ENCODE measurements at places on chromosomes 11 and 22. TPM values are rescaled to one million over a fixed set of nuclear protein-coding genes. Genes with fewer than 3 reads are reported as not detected.

DNA sequence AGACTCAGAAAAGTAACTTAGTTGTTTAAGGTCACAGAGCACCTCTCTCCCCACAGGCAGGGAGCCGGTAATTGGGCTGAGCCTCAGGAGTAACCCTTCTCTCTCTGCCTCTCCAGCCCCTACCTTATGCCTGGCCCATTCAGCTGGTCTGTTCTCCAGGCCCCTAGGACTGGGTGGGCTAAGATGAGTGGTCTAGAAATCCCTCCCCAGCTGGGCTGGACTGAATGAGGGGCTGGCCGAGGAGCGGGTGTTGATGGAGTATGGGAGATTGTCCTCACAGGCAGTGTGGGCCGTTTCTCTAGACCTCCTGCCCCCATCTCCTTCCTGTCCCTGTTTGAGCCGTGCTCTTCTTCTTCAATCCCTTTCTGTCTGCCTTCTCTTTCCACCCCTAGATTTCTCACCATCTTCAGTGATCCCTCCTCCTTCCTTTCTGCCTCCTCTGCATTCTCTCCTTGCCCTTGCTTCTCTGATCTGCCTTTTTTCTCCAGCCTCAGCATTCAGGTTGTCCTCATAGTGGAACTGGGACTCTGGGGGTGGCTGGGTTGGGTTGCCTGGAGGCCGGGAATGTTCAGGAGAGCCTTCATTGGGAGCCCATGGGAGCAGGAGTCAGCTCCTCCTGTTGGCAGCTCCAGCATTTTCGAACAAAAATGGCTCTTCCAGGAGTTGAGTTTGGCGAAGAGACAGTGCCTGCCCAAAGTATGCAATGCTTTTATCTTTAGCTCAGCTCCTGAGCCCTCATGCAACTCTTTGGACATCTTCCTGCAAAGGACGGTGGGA is 7.6 kb downstream of the ST3GAL4 start:
- H3K27me3 ChIP-seq: no peaks in the 10 kb centered on the region
- H3K4me3 ChIP-seq: no peak overlapping the region
- no peaks in the 10 kb centered on the region for H3K36me3 ChIP-seq
- peaks cover 27% of the 10 kb centered on the region for H3K4me1 ChIP-seq
- H3K27ac ChIP-seq: no peak overlapping the region

GRCh38 chr22:31526270-31526669 is 29.9 kb downstream of the SFI1 start:
- H3K36me3 ChIP-seq: no peaks in the 10 kb centered on the region
- no peak overlapping the region for H3K4me3 ChIP-seq
- no peaks in the 10 kb centered on the region for H3K27me3 ChIP-seq
- no peak for DNase-seq
- no peak overlapping the region for H3K27ac ChIP-seq

DNA sequence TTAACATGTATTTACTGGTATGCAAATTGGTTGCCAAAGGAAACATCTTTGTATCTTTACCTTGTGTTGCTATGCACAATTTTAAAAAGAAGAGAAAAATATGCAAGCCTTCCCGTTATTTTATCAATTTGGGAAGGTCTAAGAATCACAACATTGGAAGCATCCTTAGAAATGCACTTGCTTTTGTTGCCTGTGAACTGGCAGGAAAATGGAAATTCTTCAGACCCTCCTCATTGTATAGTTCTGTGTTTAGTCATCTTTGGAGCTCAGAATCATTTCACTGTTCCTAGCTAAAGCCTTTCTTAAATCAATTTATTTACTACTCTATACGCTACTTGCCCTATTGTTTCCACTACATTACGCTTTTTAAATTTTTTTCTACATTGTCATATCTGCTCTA is 574.5 kb downstream of the DLG2 start:
- no peaks in the 10 kb centered on the region for H3K36me3 ChIP-seq
- no peak overlapping the region for H3K27ac ChIP-seq
- no peaks in the 10 kb centered on the region for H3K4me1 ChIP-seq
- H3K4me3 ChIP-seq: no peak overlapping the region
- no peaks in the 10 kb centered on the region for H3K27me3 ChIP-seq

DNA sequence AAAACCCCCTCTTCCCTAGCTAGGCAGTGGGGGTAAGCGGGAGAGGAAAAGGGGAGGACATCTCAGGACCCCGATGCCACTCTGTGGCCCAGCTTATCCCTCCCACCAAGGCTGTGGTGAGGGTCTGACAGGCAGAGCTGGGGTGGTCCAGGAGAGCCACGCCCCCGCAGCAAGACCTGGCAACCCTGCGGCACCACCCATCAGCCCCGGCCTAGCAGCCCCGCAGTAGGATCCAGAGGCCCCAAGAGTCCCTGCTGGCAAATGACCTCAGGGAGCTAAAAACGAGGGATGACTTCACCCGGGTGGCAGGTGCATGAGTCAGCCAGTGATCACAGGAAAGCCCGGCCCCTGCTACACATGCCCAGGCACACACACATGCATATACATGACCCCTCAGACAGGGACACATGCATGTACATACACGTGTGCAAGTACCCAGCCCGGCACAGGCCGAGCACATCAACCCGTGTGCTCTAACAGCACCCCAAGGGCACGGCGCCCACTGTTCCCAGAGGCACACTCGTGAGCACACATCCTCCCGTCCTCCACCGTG is 32.3 kb downstream of the ARVCF start:
- H3K27me3 ChIP-seq: no peaks in the 10 kb centered on the region
- no peak overlapping the region for H3K27ac ChIP-seq
- peaks cover 7% of the 10 kb centered on the region for H3K4me1 ChIP-seq
- no peaks in the 10 kb centered on the region for H3K36me3 ChIP-seq
- peak; percentile 90 for DNase-seq

DNA sequence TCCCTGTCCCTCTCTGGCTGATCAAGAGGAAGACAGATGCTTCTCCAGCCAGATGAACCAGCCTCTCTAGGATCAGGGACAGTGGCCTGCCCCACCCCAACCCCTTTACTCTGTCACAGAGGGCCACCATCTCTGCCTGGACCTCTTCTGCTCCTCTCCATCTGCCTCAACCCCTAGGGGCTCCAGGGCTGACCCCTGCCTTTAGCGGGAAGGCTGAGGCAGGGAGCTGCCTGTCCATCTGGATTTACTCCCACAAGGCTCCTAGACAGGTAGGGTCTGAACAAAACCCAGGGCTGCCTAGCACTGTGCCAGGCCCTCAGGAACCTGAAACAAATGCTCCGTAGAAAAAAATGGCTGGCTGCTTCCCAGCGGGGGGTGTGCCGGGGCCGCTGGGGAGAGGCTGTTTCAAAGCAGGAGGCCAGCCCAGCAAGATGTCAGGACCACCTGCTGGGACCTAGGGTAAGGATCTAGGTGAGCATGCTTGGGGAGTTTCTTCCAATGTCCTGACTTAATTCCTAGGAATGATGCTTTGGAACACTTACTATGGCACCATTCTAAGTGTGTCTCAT is 3.2 kb downstream of the CHST1 start:
- DNase-seq: no peak
- peaks cover 30% of the 10 kb centered on the region for H3K27me3 ChIP-seq
- H3K36me3 ChIP-seq: no peaks in the 10 kb centered on the region
- no peak overlapping the region for H3K4me3 ChIP-seq
- H3K4me1 ChIP-seq: peaks cover 13% of the 10 kb centered on the region

DNA sequence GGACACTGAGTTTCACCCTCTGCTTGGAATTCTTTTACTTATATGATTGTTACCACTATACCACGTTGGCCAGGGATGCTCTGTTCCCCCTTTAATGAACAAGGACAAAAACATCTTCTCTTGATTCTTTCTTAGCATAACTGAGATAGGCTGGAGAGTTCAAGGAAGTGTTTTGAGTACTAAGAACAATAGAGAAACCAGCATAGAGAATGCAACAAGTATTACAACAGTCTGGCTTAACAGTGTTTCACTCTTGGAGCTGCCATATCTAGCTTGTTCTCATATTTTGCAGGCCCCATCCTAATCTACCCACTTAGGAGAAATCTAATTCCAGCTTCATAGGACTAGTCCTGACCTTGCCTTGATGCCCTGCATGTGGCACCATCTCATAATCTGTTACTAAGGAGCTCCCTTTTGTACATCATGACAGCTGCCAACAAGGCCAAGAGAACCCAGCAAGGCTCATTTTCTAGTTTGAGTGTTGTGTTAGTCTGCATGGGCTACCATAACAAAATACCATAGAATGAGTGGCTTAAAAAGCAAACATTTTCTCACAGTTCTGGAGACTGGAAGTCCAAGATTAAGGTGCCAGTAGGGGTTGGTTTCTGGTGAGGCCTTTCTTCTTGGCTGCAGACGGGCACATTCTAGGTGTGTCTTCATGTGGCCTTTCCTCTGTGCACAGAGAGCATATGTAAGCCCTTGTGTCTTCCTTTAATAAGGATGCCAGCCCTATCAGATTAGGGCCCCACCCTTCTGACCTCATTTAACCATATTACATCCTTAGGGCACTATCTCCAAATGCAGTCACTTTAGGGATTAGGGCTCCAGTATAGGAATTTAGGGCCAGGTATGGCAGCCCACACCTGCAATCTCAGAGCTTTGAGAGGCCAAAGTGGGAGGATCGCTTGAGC is 37.8 kb downstream of the PACS1 start:
- no peaks in the 10 kb centered on the region for H3K27me3 ChIP-seq
- H3K4me1 ChIP-seq: peaks cover 70% of the 10 kb centered on the region
- DNase-seq: no peak
- H3K27ac ChIP-seq: peak overlapping the region; percentile 62

GRCh38 chr11:128482512-128483191 is 104.7 kb downstream of the ETS1 start:
- peak; percentile 76 for DNase-seq
- H3K36me3 ChIP-seq: peaks cover 67% of the 10 kb centered on the region
- peak overlapping the region; percentile 1 for H3K4me3 ChIP-seq
- H3K27ac ChIP-seq: peak overlapping the region; percentile 66
- H3K27me3 ChIP-seq: no peaks in the 10 kb centered on the region

- H3K4me1 ChIP-seq: peaks cover 38% of the 10 kb centered on the region
- H3K27ac ChIP-seq: peak overlapping the region; percentile 25
- H3K27me3 ChIP-seq: no peaks in the 10 kb centered on the region
- H3K4me3 ChIP-seq: no peak overlapping the region
Observed at GRCh38 chr11:19683141-19683805, 29.4 kb upstream of the NAV2 start.

DNA sequence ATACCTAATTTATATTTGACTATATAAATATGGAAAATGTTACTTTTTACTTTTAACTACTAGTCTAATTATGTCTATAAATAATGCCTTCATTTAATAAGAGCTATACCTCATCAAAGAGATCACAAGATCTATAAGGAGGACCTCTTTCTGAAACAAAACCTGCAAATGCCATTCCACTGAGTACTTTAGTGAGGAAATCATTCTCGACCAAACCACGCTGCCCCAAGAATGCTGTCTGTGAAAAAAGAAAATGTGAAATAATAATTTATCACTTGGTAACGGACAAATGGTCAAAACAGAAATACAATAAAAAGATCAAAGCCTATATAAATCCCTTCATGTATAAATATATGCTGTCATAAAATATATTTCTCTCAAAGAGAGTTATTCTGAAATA is 301.7 kb downstream of the SBF2 start:
- no peaks in the 10 kb centered on the region for H3K27me3 ChIP-seq
- no peak overlapping the region for H3K4me3 ChIP-seq
- DNase-seq: peak; percentile 30
- H3K4me1 ChIP-seq: peaks cover 21% of the 10 kb centered on the region
- H3K36me3 ChIP-seq: peaks cover 7% of the 10 kb centered on the region

GRCh38 chr11:1573077-1573902 is 1.2 kb upstream of the DUSP8 start:
- no peak overlapping the region for H3K27ac ChIP-seq
- H3K4me3 ChIP-seq: no peak overlapping the region
- peaks cover 21% of the 10 kb centered on the region for H3K27me3 ChIP-seq
- H3K36me3 ChIP-seq: no peaks in the 10 kb centered on the region

GRCh38 chr11:2177076-2177475 is 5.5 kb upstream of the TH start:
- H3K27me3 ChIP-seq: peaks cover 7% of the 10 kb centered on the region
- peaks cover 11% of the 10 kb centered on the region for H3K4me1 ChIP-seq
- DNase-seq: peak; percentile 18
- no peak overlapping the region for H3K27ac ChIP-seq
- H3K36me3 ChIP-seq: no peaks in the 10 kb centered on the region

- no peak overlapping the region for H3K4me3 ChIP-seq
- no peak overlapping the region for H3K27ac ChIP-seq
- H3K36me3 ChIP-seq: no peaks in the 10 kb centered on the region
- no peaks in the 10 kb centered on the region for H3K27me3 ChIP-seq
- peak; percentile 32 for DNase-seq
Observed at GRCh38 chr11:1029654-1030053, 6.9 kb downstream of the MUC6 start.

Gene RFPL2
- total RNA-seq: not detected

Gene SNX32
- total RNA-seq: not detected

Gene SHISA8
- total RNA-seq: not detected

Gene ZNF280A
- total RNA-seq: not detected

Gene ARHGAP20
- 0.97 TPM for total RNA-seq

Gene GAB4
- not detected for total RNA-seq

Gene GRM5
- total RNA-seq: not detected

Data from GM23248 (cell line).